Right atrium auricular region (tissue), 2 donors: ENCODE measurements at places on chromosomes 5 and 9. TPM values are rescaled to one million over a fixed set of nuclear protein-coding genes. Genes with fewer than 3 reads are reported as not detected.

Gene ABO
- 2.5 TPM for total RNA-seq

Gene KIAA0825
- 4.3 TPM for total RNA-seq

Gene ENTPD2
- total RNA-seq: 0.67 TPM

Gene PCDHA9
- 0.04 TPM for total RNA-seq

Gene PFN3
- total RNA-seq: not detected

Gene PCDHGB6
- 7.1 TPM for total RNA-seq

Gene MAMDC4
- 1.7 TPM for total RNA-seq

Gene ACOT12
- not detected for total RNA-seq

DNA sequence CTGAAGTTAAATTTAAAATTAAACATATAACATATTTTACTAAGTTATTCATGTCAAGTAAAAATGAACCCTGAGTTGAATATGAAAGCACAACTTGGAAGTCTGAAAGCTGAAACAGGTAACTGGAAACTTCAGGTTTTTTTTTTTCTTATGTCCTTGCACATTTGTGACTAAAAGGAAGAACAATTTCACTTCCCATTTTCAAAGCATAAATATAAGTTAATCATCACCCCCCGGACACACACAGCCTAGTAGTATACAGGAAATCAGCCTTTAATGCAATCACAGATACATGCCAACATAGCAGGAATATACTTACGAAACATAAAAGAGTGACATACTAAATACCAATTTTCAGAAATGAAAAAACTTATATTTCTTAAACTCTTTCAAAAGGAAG is 225.9 kb downstream of the RFX3 start:
- H3K27me3 ChIP-seq: no peaks in the 10 kb centered on the region
- no peak overlapping the region for H3K4me3 ChIP-seq
- no peak for DNase-seq
- H3K4me1 ChIP-seq: no peaks in the 10 kb centered on the region

- no peak for DNase-seq
- H3K27me3 ChIP-seq: no peaks in the 10 kb centered on the region
These were observed 280.4 kb downstream of the CDH9 start for GRCh38 chr5:26757941-26758340.

DNA sequence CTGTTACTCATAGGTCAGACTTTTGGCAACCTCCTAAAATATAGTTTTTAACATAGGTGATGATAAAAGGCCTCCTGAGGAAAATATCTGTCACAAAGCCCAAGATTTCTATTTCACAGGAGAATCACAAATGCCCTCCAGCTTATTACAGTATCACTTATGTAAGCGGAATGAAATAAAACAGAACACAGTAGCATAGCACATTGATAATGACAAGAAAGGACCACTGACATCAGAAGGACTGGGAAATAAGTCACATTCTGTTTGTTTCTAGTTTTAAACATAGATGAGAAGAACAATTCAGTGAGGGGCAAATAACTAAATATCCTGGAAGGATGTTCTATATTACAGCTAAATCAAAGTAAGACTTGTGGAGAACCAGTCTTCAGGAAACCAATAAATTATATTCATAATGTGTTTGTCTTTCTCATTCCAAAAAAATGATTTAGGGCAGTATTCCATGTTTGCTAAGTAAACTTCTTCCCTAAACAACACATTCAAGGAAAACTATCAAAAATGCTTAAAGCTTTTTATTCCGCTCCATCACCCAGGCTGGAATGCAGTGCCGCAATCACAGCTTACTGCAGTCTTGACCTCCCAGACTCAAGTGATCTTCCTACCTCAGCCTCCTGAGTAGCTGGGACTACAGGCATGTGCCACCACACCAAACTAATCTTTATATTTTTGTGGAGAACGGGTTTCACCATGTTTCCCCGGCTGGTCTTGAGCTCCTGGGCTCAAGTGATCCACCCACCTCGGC is 20.8 kb upstream of the CTNNAL1 start:
- H3K4me1 ChIP-seq: peaks cover 19% of the 10 kb centered on the region
- no peak overlapping the region for H3K4me3 ChIP-seq
- peaks cover 27% of the 10 kb centered on the region for H3K36me3 ChIP-seq

DNA sequence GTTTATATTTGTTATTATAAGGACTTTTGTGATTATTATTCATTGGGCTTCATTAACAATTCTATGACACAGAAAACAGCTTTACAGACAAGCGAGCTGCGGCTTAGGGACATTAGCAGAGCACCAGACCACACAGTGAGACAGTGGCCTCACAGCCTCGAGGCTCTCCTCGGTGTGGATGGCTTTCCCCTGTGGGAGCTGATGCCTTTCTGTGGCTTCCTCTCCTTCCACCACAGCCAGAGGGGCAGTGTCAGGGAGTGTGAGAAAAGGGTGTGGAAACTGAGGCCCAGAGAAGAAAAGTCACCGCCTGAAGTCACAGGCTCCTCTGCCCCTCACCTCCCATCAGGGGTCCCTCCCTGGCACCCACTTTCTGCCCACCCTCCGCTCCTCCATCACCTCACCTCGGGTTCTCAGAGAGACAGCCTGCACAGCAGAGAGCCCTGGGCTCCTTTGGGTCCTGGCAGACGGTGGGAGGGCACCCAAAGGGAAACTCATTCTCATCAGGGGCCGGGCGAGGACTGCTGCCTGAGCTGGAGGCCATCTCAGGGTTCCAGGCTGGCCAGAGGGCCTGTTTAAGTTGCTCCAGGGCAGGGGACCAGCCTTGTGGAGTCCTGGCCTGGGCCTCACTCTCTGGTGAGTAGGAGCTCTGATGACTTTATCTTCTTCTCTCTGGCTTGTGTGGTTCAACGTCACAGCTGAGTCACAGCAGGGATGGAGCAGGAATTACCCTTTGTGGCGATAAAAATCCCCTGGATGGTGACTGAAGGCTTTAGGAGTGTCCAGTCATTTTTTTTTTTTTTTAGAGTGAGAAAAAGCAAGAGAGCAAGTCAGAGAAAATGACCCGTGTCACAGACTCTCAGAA is 830 bp downstream of the TRAF1 start:
- DNase-seq: peak; percentile 85
- no peaks in the 10 kb centered on the region for H3K27me3 ChIP-seq
- no peaks in the 10 kb centered on the region for H3K36me3 ChIP-seq
- H3K27ac ChIP-seq: peak overlapping the region; percentile 59

DNA sequence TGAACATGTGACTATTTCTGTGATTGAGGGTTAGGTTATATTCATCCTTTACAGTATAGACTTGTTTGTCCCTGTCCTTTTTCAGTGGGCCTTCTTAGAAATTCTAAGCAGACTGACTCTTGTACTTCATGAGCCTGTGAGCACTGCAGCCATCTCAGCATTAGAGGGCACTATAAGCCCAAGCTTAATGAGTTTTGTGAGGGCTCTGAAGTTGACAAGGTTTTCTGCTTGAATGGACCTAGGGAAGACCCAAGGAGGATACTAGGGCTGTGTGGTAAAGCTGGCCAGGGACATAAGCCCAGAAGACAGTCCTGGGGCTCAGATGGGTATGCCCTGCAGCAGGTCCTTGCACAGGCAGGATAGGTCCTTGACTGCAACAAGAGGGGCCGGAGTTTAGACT is 126.5 kb downstream of the MRPS30 start:
- H3K4me3 ChIP-seq: no peak overlapping the region
- H3K27me3 ChIP-seq: no peaks in the 10 kb centered on the region
- no peak overlapping the region for H3K27ac ChIP-seq
- no peaks in the 10 kb centered on the region for H3K36me3 ChIP-seq
- DNase-seq: no peak
- H3K4me1 ChIP-seq: no peaks in the 10 kb centered on the region

DNA sequence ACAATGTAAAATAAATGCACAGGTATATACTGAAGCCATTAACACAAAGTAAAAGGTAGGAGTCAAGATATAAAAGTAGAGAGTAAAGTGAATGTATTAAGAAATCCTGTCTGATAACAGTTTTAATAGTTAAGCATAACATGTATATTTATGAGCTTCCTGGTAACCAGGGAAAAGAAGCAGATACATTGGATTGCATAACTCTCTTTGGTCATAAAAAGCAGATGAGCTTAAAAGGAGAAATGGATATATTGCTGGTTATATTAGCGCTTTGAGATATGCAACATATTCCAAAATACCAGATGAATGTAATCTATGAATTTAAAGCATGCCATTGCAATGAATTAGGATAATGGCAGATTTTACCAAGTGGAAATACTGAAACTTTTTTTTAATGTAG is 6.2 kb upstream of the TNFSF8 start:
- no peak overlapping the region for H3K4me3 ChIP-seq
- no peak for DNase-seq
- H3K36me3 ChIP-seq: no peaks in the 10 kb centered on the region
- no peak overlapping the region for H3K27ac ChIP-seq
- H3K27me3 ChIP-seq: no peaks in the 10 kb centered on the region

- H3K4me1 ChIP-seq: peaks cover 65% of the 10 kb centered on the region
- no peak overlapping the region for H3K27ac ChIP-seq
- peaks cover 4% of the 10 kb centered on the region for H3K36me3 ChIP-seq
- no peak for DNase-seq
- H3K27me3 ChIP-seq: no peaks in the 10 kb centered on the region
These were observed 4.9 kb downstream of the TPRN start for GRCh38 chr9:137195525-137196220.

DNA sequence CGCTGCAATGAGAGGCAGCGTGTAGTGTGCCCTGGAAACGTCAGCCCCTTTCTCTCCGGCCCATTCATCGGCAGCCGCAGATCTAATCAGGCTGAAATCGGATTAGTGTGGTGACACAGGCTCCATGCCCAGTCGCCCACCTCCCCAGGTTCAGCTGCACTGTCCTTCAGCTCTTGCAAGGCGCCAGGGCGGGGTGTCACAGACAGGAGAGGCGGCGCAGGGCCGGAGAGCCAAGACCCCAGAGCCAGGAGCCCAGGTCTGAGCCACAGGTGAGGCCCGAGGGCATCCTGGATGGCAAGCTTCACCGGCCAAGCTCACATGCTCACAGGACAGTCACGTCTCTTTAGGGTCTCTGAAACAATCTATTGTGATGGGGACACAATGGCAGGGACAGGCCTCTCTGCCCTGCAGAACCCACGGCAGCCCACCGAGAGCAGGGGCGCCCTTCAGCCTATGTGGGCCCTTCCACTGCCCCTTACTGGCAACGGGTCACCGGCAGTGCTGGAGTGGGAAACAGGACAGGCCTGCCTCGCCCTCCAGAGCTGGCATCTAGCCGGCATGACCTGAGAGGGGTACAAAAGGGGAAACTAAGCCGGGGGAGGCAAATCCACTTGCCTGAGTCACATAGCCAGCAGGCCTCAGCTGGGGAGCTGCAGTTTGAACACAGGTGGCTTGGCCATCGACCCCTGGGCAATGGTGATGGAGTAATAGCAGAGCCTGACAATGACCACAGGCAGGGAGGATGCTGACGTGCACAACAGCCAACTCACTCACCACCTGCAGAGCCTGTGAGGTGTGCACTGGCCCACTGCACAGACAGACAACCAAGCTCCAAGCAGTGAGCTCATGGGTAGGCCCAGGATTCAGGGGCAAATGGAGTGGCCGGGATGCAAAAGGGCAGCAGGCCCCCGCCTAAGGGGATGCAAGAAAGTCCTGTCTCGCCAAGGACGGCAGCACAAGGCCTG is 48.1 kb downstream of the VAV2 start:
- no peak overlapping the region for H3K27ac ChIP-seq
- no peak overlapping the region for H3K4me3 ChIP-seq
- H3K27me3 ChIP-seq: no peaks in the 10 kb centered on the region
- no peak for DNase-seq

DNA sequence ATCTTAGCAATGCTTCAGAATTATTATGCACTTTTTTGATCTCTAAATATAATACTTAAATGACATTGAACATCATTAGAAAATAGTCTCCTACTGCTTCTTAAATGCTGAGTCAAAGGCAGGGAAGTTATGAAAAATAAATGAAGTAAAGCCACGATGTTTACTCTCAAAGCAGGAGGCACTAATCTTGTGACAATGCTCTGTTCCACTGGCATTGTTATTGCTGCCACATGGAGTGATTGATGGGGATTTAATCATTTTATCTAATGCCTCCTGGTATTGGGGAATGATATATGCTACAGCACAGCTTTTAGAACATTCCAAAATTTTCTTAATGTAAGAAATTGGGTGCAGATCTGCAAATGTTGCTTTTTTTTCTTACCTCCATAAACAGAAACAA is 1655.4 kb upstream of the NUDT12 start:
- H3K36me3 ChIP-seq: no peaks in the 10 kb centered on the region
- no peaks in the 10 kb centered on the region for H3K27me3 ChIP-seq
- no peak for DNase-seq
- no peak overlapping the region for H3K4me3 ChIP-seq
- no peaks in the 10 kb centered on the region for H3K4me1 ChIP-seq

DNA sequence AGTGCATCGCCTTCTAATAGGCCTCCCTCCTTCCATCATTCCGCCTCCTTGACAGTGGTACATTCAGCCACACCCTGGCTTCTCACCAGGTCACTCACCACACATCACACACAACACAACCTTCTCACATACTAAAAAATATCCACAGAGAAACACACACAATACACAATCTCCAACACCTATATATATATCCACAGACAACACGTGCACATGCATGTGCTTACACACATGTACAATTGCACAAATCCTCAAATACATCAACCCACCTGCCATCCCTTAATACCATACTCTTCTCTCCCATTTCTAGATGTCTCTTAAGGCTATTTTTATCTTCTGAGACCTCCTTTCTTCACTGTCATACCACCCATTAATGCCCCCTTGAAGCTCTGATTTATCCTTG is 57.6 kb downstream of the PPP2R2B start:
- H3K27ac ChIP-seq: no peak overlapping the region
- no peak overlapping the region for H3K4me3 ChIP-seq
- DNase-seq: no peak
- H3K27me3 ChIP-seq: no peaks in the 10 kb centered on the region
- no peaks in the 10 kb centered on the region for H3K4me1 ChIP-seq
- H3K36me3 ChIP-seq: no peaks in the 10 kb centered on the region

DNA sequence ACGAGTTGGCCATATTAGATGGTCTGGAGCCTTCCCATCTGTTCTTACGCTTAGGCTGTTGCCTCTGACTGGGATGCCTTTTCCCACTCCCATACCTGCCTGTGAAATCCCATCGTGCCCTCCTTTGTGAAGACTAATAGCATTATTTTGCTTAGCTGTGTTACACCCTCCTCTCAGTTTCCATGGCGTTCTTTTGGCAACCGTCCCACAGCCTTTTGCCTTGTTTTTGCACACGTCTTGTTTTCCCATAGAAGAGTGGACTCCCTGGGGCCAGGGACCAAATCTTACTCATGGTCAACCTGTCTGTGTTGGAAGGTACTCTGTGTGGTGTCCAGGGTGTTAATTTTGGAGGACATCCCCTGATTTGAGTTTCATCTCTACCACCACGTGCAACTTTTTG is 242.1 kb downstream of the HSPA4 start:
- no peaks in the 10 kb centered on the region for H3K4me1 ChIP-seq
- H3K36me3 ChIP-seq: no peaks in the 10 kb centered on the region
- no peak overlapping the region for H3K27ac ChIP-seq
- DNase-seq: no peak

GRCh38 chr5:149656576-149657182 is 73.4 kb upstream of the PPARGC1B start:
- peaks cover 9% of the 10 kb centered on the region for H3K4me1 ChIP-seq
- no peak for DNase-seq
- no peak overlapping the region for H3K4me3 ChIP-seq
- no peaks in the 10 kb centered on the region for H3K27me3 ChIP-seq
- H3K27ac ChIP-seq: no peak overlapping the region
